ENCODE measurements at places on chromosomes 11 and 22. TPM values are rescaled to one million over a fixed set of nuclear protein-coding genes. Genes with fewer than 3 reads are reported as not detected.
A peak's percentile ranks its signal among the peaks of the same experiment; 100 is the strongest.

KCNJ1 gene
- total RNA-seq: not detected

GRCh38 chr11:67345247-67345919 lies 8.0 kb downstream of the POLD4 start:
- no peaks in the 10 kb centered on the region for H3K36me3 ChIP-seq
- H3K4me3 ChIP-seq: no peak overlapping the region
- no peak for DNase-seq

- no peaks in the 10 kb centered on the region for H3K27me3 ChIP-seq
- DNase-seq: no peak
- H3K4me3 ChIP-seq: no peak overlapping the region
- no peaks in the 10 kb centered on the region for H3K36me3 ChIP-seq
- no peak overlapping the region for H3K27ac ChIP-seq
Measured at GRCh38 chr11:44179173-44179572, 83.7 kb downstream of the EXT2 start.

GRCh38 chr22:46813816-46814597 lies 51.6 kb downstream of the TBC1D22A start:
- H3K27ac ChIP-seq: peak overlapping the region; percentile 55
- no peak overlapping the region for H3K4me3 ChIP-seq
- no peaks in the 10 kb centered on the region for H3K27me3 ChIP-seq
- H3K36me3 ChIP-seq: no peaks in the 10 kb centered on the region
- H3K4me1 ChIP-seq: peaks cover 26% of the 10 kb centered on the region
- peak; percentile 14 for DNase-seq

- no peaks in the 10 kb centered on the region for H3K4me1 ChIP-seq
- H3K4me3 ChIP-seq: no peak overlapping the region
- no peaks in the 10 kb centered on the region for H3K36me3 ChIP-seq
- no peak overlapping the region for H3K27ac ChIP-seq
Measured at GRCh38 chr11:2870460-2870859, 15.1 kb downstream of the CDKN1C start.

Measured in Caco-2 (cell line).